ENCODE measurements at places on chromosomes 13 and 19.

- no peak for DNase-seq
Measured at GRCh38 chr13:34627509-34628208, 314.4 kb upstream of the NBEA start.

DNA sequence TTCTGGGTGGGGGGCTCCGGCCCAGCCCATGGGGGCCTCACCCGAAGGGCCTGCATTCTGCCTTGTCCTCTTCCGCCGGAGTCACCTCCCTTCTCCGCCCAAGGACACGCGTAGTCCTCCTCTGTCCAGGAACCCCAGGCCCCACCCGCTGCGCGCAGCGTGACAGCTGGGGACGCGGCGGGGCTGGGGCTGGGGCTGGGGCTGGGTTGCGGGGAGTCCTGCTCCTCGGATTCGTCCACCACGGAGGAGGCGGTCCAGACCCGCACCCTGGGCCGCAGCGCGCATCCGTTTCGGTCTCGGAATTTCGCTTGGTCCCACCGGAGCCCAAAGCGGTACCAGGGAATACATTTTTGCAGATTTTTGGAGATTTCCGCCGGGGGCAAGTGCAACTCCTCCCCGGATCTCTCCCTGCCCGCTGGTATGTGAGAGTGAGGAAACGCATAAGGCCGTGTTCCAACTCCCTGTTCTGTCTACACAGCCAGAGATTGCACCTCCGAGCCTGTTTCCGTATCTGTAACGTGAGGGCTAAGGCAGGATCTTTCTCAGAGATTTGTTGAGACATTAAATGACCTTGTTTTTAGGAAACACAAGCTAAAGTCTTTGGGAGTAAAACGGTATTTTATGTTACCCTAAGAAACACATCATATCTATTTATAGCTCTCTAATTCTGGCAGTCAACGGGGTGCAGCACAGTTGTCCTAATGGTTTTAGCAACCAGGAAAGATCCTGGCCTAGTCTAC lies at the start of gene COX7A1:
TSS of gene COX7A1 (minus strand) at position 96 of the 740 bp plus-strand sequence. CDS start at position 56, 40 bp downstream.
- no peak for DNase-seq

DNA sequence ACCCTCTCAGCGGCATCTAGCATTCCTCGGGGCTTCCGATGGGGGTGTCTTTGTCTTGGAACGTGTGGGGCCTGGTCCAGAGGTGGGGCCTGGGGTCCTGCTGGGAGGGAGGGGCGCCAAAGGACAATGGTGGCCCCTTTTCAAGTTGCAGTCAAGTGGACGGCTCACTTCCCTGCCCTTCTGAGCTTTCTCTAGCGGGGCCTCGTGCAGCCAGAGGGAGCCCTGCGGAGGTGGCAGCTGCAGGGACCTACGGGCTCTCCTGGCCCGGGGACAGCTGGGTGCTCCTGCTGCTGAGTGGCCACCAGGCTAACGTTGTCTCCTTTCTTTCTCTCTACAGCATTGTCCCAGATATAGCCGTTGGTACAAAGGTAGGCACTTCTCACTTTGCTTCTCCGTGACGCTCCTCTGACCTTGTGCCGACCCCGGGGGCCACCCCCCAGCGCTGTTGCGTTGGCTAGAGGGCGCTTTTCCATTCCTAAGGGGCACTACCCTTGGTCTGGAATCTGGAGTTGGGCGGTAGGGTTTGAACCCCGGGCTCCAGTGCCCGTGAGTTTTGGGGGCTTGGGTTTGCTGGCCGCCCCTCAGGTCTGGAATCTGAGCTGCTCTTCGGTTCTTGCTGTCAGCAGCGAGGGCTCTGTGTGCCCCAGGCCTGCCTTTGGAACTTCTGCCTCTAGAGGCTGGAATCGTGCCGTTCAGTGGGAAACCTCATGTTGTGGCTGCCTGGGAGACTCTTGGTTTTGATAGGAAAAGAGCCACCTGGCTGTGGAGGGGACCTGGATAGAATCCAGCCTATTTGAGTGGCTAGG lies 2.0 kb downstream of the PTBP1 start:
- DNase-seq: no peak

DNA sequence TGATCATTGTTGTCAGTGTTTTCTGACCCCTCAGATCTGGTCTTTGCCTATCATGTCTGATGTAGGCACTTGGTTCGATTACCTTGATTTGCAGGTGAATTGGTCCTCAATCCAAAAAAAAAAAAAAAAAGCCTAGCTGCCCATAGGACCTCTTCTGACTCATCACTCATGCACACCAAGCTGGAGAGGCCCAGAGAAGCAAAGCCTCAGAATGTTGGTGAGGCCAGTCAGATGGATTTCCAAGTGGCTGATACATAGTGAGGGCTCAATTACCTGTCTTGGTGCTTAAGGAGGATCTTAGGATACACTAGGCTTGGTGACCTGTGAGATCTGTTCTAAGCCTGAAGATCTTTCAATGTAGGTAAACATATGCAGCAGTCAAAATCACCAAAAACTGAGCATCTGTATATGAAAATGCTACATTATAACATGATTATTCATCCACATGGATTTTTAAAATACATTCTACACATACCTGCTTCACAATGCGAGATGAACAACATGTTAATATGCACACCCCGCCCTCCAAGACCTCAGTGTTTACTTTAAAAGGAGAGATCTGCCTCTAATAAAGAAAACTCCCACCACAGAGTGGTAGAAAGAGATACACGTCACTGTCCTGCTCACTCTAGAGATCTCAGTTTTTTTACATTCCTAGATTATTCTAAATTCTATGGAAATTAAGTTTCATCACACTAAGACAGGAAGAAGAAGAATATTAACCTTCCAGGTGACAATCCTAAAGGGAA lies 79.9 kb upstream of the RAP2A start:
- DNase-seq: no peak

DNA sequence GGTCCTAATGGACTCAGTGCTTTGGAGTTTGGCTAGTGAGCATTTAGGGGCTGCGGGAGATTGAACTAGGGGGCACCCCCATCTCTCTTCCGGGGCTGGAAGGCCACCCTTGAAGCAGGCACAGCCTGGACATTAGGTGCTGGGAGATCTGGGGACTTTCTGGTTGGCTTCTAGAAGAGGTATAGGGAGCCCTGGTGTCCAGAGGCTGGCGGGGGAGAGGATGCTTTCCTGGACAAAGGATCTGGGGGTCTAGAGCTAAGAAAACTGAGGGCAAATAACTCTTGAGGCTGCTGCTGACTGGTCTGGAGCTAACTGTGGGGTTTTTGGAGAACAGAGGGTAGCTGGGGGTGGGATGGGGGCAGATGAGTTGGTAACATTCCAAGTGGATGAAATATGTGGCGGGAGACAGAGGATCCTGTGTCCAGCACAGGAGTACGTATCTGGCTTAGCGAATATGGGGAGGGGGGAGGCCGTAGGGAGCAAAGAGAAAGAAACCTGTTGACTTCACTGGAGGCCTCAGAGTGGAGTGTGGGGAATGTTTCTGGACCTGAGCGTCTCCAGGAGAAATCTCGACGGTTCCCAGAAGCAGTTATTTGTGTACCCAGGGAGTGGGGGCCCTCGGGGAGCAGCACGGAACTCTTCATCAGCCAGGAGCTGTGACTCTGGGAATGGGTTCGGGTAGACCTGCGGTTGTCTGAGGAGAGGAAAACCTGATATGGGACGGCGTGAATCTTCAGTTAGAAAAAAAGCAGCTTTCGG lies 1.4 kb downstream of the HNRNPUL1 start:
- no peak for DNase-seq

DNA sequence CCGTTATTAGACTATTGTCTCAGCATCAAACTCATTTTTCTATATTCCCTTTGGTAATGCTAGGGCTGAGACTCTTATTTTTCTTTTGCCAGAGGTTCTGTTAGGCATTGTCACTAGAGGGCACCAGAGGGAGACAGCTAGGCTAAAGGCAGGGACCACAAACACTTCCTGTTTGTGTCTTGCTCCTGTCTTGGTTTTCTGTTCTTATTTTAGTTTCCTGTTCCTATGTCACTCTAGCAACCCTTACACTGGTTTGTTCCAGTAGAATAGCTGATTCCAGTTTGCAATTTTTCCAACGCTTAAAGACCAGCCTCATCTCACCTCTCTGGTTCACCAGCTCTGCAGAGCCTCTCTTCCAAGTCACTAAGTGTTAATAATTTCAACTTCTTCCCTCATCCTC lies 772.0 kb downstream of the DIAPH3 start:
- no peak for DNase-seq

DNA sequence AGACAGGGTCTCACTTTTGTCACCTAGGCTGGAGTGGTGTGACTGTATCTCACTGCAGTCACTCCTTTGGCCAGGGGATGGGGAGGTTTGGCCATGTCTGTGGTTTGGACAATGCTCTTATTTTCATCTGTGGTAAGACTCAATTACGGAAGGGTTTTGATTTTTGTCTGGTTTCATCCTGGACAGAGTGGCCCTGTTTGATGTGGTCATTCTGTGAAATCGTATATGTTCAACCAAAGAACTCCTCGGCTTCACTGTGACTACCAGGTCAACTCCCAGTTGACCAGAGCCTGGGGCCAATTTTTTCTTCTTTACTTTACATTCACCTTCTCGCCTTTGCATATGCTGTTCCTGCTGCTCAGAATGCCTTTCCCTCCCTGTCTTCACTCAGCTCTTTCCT lies 6.8 kb upstream of the CCDC124 start:
- no peak for DNase-seq

GRCh38 chr19:3224346-3225168 lies at the start of gene CELF5:
CELF5 (plus strand) TSS chr19:3224661; CDS start chr19:3224740, 79 bp downstream.
- peak; percentile 70 for DNase-seq
